ENCODE measurements at places on chromosomes 11 and 22. TPM values are rescaled to one million over a fixed set of nuclear protein-coding genes. Genes with fewer than 3 reads are reported as not detected.

The HORMAD2 gene
- not detected for polyA plus RNA-seq

The IGLL1 gene
- polyA plus RNA-seq = not detected

The HTR3A gene
- not detected for polyA plus RNA-seq

The NFAM1 gene
- not detected for polyA plus RNA-seq

The PDGFB gene
- 0.50 TPM for polyA plus RNA-seq

The PTPN5 gene
- polyA plus RNA-seq = not detected

The SCN3B gene
- polyA plus RNA-seq = 0.03 TPM

The APOBEC3H gene
- polyA plus RNA-seq = 0.20 TPM

The KLHDC7B gene
- not detected for polyA plus RNA-seq

The ALDH3B1 gene
- polyA plus RNA-seq = 19.1 TPM

The OR51L1 gene
- not detected for polyA plus RNA-seq

Measured in fibroblast of lung (primary cell).